CD4-positive, alpha-beta T cell treated with Interferon gamma for 1 hour (primary cell): ENCODE measurements at places on chromosomes 16 and 17.

- DNase-seq, result peak; percentile 53
Observed at GRCh38 chr17:43905985-43906852, 1.1 kb downstream of the MPP2 start.

- no peak for DNase-seq
Observed at GRCh38 chr17:82239926-82240505, 11.2 kb downstream of the SLC16A3 start.

- no peak for DNase-seq
Observed at GRCh38 chr17:2700030-2700490, 11.5 kb downstream of the CLUH start.

DNA sequence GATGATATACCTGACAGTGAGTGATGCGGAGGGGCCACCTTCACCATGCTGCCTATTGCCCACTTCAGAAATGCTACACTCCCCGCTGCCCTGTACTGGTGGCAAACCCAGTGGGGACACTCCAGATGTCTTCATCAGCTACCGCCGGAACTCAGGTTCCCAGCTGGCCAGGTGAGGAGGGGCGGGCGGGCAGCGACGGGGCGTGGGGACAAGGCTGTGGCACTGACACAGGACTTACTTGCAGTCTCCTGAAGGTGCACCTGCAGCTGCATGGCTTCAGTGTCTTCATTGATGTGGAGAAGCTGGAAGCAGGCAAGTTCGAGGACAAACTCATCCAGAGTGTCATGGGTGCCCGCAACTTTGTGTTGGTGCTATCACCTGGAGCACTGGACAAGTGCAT lies 16.6 kb downstream of the SARM1 start:
- DNase-seq, result no peak

DNA sequence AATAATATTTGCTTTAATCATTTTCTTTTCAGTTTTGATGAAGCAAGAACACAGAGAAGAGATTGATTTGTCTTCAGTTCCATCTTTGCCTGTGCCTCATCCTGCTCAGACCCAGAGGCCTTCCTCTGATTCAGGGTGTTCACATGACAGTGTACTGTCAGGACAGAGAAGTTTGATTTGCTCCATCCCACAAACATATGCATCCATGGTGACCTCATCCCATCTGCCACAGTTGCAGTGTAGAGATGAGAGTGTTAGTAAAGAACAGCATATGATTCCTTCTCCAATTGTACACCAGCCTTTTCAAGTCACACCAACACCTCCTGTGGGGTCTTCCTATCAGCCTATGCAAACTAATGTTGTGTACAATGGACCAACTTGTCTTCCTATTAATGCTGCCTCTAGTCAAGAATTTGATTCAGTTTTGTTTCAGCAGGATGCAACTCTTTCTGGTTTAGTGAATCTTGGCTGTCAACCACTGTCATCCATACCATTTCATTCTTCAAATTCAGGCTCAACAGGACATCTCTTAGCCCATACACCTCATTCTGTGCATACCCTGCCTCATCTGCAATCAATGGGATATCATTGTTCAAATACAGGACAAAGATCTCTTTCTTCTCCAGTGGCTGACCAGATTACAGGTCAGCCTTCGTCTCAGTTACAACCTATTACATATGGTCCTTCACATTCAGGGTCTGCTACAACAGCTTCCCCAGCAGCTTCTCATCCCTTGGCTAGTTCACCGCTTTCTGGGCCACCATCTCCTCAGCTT lies 45.0 kb downstream of the ESRP2 start:
- no peak for DNase-seq

- no peak for DNase-seq
Observed at GRCh38 chr17:76102944-76103273, 678 bp downstream of the EXOC7 start.

- DNase-seq, result no peak
Observed at GRCh38 chr16:80671281-80671849, 130.6 kb downstream of the DYNLRB2 start.

DNA sequence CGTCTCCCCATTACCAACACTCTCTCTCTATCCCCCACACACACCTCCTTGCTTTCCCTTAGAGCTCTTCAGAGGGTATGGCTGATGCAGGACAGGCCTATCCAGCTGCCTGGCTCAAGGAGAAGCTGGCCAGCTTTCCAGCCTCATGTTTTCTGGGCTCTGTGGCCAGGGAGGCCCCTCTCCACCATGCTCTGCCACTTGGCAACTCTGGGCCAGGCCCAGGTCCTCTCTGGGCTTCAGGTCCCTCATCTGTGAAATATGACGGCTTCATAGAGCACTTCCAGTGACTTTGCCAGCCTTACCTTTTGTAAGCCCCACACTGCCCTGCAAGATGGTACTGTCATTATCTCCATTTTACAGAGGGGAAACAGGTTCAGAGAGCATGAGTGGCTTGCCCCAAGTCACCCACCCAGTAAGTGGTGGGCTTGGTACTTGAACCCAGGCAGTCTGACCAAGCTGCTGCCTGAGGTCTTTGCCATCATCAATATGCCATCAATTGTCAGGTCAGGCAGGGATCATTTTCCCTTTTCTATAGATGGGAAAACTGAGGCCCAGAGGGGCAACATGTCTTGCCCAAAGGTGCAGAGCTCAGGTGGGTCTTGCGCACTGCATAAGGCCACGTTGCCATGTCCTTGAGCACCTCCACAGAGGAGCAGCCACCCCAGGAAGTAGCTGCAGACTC lies 548 bp upstream of the ADGRG5 start:
- DNase-seq, result no peak

DNA sequence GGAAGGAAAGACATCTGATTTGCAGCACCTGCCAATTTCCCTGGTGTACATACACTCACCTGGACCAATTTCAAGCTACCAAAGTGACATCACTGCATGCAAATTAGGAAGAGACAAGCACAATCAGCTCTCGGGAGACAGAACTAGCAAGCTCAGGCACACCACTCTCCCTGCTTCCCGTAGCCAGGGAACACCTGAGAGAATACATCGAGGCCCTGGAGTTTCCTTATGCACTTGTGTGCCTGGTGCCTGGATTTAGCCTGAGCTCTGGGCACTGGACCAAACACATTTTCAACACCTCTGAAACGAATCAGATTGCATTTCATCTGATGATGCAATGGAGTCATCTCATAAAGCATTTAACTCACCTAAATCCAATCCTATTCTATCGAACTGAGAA lies 110.5 kb downstream of the HS3ST2 start:
- no peak for DNase-seq

GRCh38 chr17:17670701-17671305 lies 10.5 kb upstream of the RAI1 start:
- DNase-seq, result no peak

GRCh38 chr16:50517450-50518252 lies 30.5 kb upstream of the NKD1 start:
- DNase-seq, result no peak

- no peak for DNase-seq
Observed at GRCh38 chr17:39450051-39450450, 1.0 kb downstream of the MED1 start.

DNA sequence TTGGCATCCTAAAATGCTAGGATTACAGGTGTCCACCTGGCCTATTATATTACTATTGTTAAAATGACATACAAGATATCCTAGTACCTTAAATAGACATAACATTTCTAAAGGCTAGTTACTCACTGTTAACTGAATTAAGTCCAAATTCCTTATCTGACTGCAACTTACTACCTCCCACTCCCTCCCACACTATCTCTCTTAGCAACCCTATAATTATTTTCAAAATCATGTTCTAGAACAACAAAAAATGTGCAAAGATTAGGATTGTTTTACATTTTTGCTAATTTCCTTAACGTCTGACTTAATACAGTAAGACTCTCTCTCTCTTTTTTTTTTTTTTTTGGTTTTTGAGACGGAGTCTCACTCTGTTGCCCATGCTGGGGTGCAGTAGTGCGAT lies 2.2 kb upstream of the ATF7IP2 start:
- DNase-seq, result no peak

DNA sequence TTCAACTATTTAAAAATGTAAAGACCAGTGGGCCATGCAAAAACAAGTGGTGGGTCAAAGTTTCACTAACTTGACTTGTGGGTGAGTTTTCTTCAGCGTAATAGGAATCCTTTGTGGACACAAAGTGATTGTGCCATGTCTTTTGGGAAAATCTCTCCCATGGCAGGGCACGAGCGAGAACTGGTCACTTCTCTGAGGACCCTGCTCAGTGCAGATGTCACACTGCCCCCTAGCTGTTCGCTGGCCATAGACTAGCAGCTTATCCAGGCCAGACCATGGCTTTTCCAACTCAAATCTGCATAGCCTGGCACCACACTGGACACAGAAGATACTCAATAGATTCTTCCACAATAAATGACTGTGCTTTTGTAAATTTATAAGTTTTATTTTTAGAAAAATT lies 306.0 kb upstream of the CCL2 start:
- no peak for DNase-seq

GRCh38 chr17:38730526-38731379 lies 612 bp downstream of the CISD3 start:
- no peak for DNase-seq

DNA sequence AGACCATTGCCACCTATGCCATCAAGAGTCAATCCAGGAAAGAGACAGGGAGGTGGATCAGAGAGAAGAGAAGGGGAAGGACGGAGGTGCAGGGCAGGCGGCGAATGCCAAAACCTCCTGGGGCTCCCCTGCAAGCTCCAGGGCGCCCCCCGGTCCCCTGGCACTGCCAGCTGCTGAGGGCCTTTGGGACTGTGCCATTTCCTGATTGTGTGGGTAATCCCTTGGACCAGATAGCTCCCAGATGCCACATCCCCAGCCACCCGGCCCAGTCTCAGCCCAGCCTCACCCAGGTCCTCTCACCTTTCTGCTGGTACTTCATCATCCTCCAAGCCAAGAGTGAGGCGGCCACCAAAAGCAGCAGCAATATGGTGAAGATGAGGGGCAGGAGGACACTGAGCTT lies 14.7 kb downstream of the CD300LF start:
- no peak for DNase-seq

GRCh38 chr17:75757086-75757681 lies 7.8 kb downstream of the GALK1 start:
- DNase-seq, result no peak

DNA sequence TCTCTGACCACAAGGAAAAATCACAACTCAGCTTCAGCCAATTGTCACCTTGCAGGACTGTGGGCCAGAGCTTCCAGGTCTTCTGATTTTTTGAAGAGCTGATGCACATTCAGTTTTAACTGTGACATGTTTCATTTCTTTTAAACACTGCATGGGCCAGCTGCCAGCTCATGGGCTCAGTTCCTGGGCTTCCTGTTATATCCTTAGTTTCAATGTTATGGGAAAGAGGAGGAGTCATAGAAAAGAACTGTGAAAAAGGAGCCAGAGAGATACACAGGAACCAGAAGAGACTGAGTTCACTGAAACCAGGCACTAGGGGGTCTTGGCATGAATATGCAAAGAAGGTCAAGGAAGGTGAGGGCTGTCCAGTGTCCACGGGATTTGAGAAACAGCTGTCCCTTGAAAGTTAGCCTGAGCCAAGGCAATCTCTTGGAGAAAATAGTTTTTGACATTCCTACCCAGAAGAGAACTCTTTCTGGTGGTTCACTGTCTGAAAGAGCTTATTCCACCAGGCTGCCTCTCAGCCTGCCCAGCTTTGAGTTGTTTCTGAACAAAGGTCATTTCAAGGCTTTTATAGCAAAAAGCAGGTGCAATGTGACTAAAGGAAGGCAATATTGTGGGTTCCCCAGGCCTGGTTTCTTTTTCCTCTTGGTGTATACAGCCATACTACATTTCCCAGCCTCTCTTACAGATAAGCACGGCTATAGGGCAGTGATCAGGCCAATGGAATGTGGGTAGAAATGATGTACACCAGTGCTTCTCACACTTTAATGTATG lies 10.5 kb downstream of the PDILT start:
- no peak for DNase-seq

GRCh38 chr16:58500430-58501241 lies 693 bp downstream of the NDRG4 start:
- peak; percentile 46 for DNase-seq

DNA sequence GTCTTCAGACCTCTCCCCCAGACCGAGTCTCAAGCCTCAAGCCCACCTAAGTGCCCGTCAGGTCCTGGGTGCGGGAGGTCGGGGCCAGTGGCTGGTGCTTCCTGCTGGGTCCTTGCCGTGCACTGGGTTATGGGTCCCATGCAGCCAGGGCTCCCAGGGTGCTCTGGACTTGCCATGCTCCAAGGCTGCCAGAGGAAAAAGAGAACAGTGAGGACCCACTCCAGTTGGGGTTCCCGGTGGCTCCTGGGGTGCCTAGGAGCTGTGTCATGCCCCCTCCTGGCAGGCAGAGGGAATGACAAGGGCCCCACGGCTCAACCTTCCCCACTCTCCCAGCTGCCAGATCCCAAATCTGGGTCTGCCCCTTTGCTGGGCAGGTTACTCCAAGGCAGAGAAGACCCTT lies 3.8 kb downstream of the SNX20 start:
- no peak for DNase-seq

GRCh38 chr17:58968426-58969061 lies 138.1 kb downstream of the TRIM37 start:
- DNase-seq, result no peak

DNA sequence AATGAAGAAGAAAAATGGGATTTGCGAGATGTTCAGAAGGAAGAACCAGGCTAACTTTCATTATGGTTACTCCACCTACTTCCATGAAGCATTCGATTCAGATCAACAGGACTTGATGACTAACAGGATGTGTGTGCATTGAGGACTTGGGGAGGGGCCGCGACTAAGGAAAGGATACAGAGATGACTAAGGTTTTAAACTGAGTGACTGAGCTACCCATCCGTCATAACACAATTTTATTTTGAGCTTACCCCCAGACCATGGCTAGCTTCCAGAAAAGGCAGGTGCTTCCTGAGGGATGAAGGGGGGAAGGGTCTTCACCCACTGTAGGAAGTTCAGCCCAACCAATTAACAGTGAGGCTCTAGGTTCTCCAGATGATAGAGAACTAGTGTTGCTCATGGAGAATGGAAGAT lies 2.5 kb upstream of the CDYL2 start:
- peak; percentile 29 for DNase-seq

DNA sequence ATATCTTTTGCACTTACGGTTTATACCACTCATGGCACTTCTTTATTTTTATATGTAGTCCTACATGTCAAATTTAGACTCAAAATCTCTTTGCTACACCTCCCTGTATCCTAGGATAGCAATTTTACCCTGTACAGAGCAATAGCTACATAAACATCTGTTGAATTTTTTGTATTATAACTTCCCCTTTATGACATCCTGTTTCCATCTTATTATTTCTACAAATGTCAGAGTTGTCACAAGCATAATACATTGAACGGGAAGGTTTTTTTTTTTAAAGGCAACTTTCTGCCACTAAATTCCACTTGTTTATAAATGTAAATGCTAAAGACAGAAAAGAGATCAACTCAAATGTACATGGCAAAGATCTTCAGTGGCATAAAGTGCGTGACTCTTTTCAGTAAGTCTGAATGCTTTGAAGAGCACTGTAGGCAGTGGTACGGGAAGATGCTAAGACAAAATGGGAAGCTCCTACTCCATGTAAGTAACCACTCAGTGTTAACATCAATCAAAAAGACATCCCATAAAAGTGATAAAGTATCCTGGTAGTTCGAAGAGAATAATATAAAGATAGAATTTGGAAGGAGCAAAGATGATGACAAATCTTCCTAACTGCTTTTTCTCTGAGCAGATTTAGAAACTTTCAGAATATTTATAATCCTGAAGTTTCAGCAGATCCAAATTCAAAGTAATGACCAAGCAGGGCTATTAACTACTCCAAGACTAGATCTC lies 26.8 kb downstream of the GNA13 start:
- no peak for DNase-seq
